ENCODE measurements at places on chromosomes 5 and 9. TPM values are rescaled to one million over a fixed set of nuclear protein-coding genes. Genes with fewer than 3 reads are reported as not detected.

The PPP2R2B gene
- polyA plus RNA-seq, result 1.4 TPM

The ELAVL2 gene
- 2.5 TPM for polyA plus RNA-seq

The LCNL1 gene
- 0.42 TPM for polyA plus RNA-seq

The TRIM7 gene
- polyA plus RNA-seq, result 8.2 TPM

The ADGRV1 gene
- polyA plus RNA-seq, result 2.3 TPM

The CDC20B gene
- 0.78 TPM for polyA plus RNA-seq

The C1QTNF2 gene
- 27.0 TPM for polyA plus RNA-seq

The HMHB1 gene
- polyA plus RNA-seq, result not detected

The BTNL3 gene
- polyA plus RNA-seq, result 1.7 TPM

The LCP2 gene
- 3.9 TPM for polyA plus RNA-seq

The CAMK4 gene
- 4.6 TPM for polyA plus RNA-seq

The FBXO4 gene
- polyA plus RNA-seq, result 11.1 TPM

The EQTN gene
- 0.30 TPM for polyA plus RNA-seq

The ACO1 gene
- polyA plus RNA-seq, result 25.3 TPM

The CHMP5 gene
- polyA plus RNA-seq, result 71.5 TPM

The ALDH1A1 gene
- 33.9 TPM for polyA plus RNA-seq

The LCN9 gene
- polyA plus RNA-seq, result not detected

The CDO1 gene
- 22.8 TPM for polyA plus RNA-seq

The DOK3 gene
- 9.9 TPM for polyA plus RNA-seq

The OLFM1 gene
- 4.4 TPM for polyA plus RNA-seq

The BTNL9 gene
- 7.3 TPM for polyA plus RNA-seq

The F12 gene
- polyA plus RNA-seq, result 0.14 TPM

All from muscle of leg (tissue), 16 donors.